ENCODE measurements at places on chromosomes 16 and 17.

DNA sequence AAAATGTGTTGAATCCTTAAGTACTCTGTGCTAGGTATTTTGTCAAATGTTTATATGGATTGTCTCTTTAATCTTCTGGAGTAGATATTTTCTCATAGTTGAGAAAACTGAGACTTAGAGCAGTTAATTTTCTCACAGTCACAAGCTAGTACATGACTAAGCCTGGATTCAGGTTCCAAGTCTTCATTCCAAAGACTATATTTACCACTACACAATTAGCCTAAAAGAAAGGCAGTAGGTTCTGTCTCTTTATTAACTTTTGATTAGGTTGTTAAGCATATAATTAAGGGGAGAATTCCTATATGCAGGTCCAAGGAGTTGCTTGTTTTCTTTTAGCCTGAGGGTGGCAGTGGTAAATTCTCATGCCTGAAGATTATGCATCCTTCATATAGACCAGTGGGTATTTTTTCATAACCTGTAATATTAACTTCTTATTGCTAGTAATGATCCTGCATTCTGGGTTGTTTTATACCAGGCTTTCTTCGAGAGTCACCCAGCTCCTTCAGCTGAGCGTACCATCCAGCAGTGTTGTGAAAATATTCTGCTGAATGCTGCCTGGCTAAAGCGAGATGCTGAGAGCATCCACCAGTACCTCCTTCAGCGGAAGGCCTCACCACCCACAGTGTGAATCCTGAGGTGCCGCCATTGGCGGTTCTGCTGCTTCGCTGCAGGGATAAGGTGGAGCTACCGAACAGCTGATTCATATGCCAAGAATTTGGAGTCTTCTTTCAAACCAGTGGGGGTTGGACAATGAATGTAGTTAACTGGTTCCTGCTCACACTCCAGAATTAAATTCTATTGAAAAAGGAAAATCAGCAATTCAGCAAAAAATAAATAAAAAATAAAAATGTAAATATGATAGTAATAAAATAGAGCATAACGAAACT, 28.2 kb upstream of the KPNB1 start:
- DNase-seq, result no peak

- no peak for DNase-seq
Measured at GRCh38 chr16:69384974-69385373, 833 bp downstream of the TERF2 start.

- DNase-seq, result no peak
Measured at GRCh38 chr16:84821728-84822689, 2.2 kb downstream of the CRISPLD2 start.

- no peak for DNase-seq
Measured at GRCh38 chr17:49703557-49704277, 4.0 kb downstream of the SLC35B1 start.

DNA sequence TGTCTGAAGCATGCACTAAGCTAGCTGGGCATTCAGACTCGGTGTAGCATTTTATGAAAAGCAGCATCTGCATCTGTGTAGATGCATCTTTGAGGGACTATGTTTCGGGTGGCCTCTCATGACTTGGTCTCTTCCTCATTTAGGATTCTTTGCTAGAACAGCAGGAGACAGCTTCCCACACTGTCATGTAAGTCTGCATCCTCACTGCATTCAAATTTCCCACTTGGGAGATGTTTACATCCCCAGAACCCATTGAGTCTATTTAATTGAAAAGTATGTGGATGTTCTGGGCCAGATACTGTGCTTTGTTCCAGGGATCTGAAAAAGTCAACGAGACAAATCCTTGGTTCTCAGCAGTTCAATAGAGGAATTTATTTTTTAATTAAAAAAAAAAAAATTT, 198.6 kb upstream of the EEF2KMT start:
- DNase-seq, result no peak

GRCh38 chr16:86389566-86390328, 120.6 kb upstream of the FOXF1 start:
- DNase-seq, result no peak

- no peak for DNase-seq
Measured at GRCh38 chr16:23908790-23909189, 73.0 kb downstream of the PRKCB start.

- DNase-seq, result no peak
Measured at GRCh38 chr17:30939051-30939689, 17.4 kb downstream of the ADAP2 start.

DNA sequence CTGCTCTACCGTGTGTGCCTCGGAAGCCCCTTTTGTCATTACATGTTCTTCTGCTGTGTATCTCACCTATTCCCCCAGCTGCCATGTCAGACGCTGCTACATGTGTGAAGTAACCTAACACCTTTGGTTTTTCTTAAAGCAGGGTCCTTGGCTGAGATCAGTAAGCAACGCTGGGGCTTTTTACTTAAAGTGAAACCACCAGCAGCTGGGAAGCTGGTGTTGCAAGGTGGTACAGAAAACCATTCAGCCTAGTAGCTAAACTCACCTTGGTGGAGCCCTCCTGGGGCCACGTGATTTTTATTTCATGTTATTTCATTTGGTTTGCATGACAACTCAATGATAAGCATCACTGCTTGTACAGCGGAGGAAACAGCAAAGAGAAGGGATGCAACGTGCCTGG, 62.6 kb downstream of the PLCG2 start:
- no peak for DNase-seq

DNA sequence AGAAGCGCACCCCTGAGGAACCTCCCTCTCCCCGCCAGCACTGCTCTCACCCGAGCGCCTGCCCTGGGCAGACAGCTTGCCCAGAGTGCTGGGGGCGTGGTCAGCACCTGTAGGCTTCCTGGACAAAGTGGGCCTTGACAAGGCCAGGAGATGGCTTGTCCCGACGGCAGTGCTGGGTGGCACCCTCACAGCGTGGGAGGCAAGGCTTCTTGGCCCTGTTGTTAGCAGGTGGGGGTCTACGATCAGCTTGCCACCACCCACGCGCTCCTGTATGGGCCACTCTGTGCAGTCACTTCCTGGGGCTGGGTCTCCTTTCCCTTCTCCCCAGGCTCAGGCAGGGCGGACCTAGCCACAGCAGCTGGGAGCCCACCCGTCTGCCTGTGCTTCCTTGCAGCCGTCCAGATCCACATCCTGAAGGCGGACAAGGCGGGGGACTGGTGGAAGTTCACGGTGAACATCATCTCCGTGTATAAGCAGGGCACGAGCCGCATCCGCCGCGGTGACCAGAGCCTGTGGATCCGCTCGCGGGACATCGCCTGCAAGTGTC, 218.0 kb downstream of the NTN1 start:
- DNase-seq, result peak; percentile 37

DNA sequence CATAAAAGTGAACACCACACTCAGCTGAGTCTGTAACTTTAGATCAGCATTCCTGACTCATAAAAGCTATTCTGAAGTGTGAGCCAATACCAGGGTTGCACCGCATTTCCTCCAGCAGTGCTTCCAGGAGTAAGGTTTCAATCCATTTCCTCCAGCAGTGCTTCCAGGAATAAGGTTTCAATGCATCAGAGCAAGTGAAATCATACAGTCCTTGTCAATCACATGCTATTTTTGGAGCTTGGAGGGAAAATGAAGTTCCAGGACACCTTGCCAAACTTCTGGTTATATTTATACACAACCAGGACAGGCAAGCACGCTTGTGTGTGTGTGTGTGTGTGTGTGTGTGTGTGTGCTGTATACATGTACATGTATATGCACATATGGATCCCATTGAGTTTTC, 327.6 kb downstream of the GRIN2A start:
- no peak for DNase-seq

DNA sequence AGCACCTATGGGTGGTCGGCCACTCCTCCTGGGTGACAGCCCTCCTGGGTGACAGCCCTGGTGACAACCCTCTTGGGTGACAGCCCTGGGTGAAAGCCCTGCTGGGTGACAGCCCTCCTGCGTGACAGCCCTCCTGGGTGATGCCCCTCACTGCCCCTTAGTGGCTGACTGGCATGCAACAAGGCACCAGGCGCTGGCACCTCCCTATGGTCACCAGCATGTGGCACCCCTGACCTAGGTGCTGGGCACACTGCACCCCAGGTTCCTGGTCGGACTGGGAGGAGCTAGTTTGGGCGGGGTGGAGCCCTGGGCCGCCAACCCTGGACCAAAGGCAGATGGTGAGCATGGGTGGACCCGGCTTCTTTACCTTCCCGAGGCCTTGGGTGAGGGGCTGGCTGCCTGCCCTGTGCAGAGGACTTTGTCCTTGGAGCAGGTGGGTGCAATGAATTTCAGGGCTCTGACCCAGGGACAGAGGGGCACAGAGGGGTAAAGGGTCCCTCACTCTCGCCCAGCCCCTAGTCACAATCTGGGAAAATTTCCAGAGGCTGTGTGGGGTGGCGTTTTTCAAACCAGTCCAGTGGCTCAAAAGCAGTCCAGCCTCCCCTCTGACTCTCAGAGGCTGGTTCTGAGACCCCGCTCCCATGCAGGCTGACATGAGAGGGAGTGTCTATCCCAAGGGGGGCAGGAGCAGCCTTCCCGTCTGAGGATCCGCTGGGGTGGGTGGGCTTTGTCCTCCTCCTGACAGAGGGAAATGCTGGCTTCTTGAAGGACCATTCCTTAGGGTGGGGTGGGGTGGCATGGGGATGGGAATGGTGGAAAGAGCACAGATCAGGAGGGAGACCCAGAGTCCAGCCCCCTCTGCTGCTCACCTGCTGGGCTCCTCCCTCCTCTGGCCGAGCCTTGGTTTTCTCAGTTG, 25.9 kb upstream of the TNFRSF13B start:
- DNase-seq, result peak; percentile 69

DNA sequence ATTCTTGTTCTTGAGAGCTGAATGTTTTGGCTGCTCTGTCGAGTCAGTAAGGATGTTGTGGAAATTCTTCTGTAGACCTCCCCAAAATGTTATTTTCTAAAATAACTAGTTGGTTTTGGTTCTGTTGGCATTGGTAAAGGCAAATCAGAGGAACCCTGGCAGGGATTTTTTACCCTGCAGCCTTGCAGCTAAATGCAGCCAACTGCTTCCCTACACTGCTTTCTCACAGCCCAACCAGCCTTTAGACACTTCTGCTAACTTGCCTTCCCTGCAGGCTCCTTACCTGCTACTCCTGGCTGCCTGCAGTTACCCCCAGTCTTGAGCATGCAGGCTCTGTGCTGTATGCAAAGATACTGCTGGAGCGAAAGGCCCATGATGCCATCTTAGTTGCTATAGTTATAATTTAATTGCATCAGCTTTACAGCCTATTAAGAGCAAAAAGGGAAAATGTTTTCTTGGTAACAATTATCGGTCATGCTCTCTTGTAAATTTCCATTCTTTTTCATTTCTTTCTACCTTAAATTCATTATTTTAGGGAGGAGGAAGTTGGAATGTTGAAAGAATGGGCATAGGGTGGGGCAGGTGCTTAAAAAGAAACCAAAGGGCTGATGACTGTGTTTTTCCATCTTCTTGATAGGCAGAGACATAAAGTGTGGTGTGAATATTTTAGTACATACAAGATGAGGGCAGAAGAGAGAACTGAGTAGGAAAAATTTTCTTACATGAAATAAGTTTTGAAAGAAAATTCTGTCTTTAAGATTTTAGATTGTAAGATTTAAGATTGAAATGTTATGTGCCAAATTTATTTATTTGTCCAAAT, 20.0 kb downstream of the NUP93 start:
- DNase-seq, result no peak

- no peak for DNase-seq
Measured at GRCh38 chr16:71407731-71408130, 34.1 kb downstream of the TLE7 start.

DNA sequence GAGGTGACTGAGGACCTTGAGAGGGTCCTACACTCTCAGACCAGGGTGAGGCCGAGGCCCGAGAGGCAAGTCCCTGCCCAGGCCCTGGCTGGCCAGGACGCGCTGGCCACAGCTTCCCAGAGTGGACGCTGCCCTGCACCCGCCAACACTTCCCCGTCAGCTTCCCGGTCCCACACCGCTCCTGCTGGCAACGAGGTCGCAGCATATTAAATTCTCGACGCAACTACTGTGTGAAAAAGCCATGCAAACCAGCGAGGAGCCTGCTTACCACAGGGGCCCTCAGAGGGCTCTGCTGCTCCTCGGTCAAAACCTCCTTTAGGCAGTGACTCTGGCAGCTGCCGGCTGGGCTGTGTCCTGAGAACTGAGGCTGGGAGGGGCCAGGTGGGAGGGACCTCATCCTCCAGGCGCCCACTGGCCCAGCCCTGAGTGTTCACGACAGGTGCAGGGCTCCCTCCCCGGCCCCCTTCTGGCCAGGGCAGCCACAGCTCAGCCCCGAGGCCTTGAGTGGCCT, 2.1 kb upstream of the TEX19 start:
- DNase-seq, result peak; percentile 60

GRCh38 chr16:72723781-72724180, 324.1 kb downstream of the ZFHX3 start:
- DNase-seq, result no peak

GRCh38 chr16:2194852-2195321, 1.5 kb downstream of the CASKIN1 start:
- DNase-seq, result peak; percentile 67

DNA sequence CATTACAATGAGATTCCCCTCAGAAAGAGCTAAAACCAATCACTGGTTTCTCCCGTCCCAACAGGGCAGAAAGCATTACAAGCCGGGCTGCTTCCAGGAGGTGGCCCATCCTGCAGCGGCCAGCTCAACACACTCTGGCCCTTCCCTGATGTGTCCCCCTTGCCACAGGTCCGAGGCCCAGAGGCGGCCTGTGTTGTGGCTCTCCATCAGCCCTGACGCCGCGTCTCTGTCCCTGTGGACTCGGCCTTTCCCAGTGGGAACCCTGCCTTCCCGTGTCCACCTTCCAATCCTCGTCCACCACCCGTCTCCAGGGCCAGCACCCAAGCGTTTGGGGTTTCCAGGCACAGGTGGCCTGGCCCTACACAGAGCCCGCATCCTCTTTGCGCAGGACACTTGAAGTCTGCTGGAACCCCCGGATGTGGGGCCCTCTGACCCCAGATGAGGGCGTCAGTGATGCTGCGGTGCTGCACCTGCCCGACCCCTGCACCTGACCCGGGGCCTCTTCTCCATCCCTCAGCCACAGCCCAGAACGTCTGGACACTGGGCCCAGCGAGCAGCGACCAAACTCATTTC, 21.1 kb downstream of the RAB40B start:
- DNase-seq, result no peak

DNA sequence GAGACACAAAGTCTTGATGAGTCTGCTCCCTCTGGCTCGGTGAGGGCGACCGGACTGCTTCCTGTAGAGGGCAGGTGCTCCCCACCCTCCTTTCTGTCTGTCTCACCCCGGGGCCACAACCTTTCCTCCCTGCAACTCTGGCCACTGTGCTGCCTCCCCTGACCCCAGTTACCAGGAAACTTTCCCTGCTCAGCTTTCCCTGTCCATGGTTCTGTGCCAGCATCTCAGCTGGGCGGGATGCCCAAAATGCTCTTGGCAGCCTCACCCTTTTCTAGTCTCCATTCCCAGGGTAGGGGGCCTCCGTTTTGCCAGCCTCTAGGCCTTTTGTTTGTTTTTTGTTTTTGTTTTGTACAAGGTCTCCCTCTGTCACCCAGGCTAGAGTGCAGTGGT, 1.4 kb downstream of the PLD2 start:
- DNase-seq, result peak; percentile 82

- DNase-seq, result no peak
Measured at GRCh38 chr17:68592009-68592408, 9.2 kb downstream of the FAM20A start.

GRCh38 chr17:65093930-65094329, 37.4 kb upstream of the GNA13 start:
- no peak for DNase-seq
